Activated naive CD4-positive, alpha-beta T cell treated with anti-CD3 and anti-CD28 coated beads for 36 hours (primary cell): ENCODE measurements at places on chromosomes 3 and 15. TPM values are rescaled to one million over a fixed set of nuclear protein-coding genes. Genes with fewer than 3 reads are reported as not detected.
A peak's percentile ranks its signal among the peaks of the same experiment; 100 is the strongest.

GRCh38 chr3:59809016-59809415 lies 759.2 kb upstream of the CFAP20DC start:
- H3K36me3 ChIP-seq = peaks cover 5% of the 10 kb centered on the region
- H3K27ac ChIP-seq = no peak overlapping the region
- H3K4me3 ChIP-seq = no peak overlapping the region
- H3K27me3 ChIP-seq = no peaks in the 10 kb centered on the region

DNA sequence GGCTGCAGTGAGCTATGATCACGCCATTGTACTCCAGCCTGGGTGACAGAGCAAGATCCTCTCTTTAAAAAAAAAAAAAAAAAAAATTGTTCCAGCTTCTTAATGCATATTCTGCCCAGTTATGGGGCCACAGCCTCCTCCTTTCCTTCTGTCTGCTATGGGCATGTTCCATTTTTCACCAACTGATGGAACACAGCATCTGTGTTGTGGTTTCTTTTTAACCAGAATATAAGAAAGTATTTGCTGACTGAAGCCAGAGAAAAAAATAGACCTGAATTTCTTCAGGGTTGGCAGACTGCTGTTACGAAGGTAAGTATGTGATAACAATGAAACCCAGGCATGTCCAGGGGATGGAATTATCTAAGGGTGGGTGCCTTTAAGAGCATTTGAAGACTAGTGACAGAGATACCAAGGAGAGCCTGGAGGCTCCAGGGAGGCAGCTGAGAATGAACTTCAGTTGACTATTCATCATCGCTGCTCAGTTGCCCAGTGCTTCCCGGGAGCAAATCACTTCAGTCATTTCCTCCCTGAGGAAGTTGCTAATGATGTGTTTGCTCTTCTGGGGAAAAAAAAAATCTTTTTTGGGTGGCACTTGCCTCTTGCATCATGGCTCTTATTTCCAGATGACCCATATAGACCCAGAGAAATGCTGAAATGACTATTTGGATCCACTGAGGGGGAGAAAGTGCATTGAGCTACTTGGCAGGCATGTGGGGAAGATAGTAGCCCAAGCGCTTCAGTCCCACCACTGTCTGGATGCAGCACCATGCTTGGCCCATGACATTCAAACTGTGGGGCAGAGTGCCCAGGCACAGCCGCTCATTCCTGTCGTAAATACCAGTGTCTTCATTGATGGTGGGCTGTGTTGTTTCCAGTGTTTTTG lies 14.5 kb downstream of the NCBP2 start:
- no peaks in the 10 kb centered on the region for H3K27me3 ChIP-seq
- no peak overlapping the region for H3K4me3 ChIP-seq
- DNase-seq = no peak
- H3K27ac ChIP-seq = peak overlapping the region; percentile 44
- H3K36me3 ChIP-seq = peaks cover 10% of the 10 kb centered on the region
- peaks cover 3% of the 10 kb centered on the region for H3K4me1 ChIP-seq

DNA sequence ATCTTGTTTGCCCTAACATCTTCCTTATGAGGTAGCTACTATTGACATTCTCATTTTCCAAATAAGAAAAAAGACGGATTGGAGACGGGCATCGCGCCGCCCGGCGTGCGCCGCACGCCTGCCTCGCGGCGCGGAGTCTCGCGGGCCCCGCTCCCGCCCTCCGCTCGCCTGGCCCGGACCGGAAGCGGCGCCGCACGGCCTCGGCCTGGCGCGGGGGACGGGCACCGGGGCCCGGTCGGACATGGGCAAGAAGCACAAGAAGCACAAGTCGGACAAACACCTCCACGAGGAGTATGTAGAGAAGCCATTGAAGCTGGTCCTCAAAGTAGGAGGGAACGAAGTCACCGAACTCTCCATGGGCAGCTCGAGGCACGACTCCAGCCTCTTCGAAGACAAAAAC lies 112.0 kb downstream of the IL12A start:
- no peak overlapping the region for H3K4me3 ChIP-seq
- peaks cover 15% of the 10 kb centered on the region for H3K27me3 ChIP-seq
- H3K36me3 ChIP-seq = no peaks in the 10 kb centered on the region

GRCh38 chr3:128464188-128464587 lies 2.5 kb downstream of the DNAJB8 start:
- no peak overlapping the region for H3K27ac ChIP-seq
- H3K4me1 ChIP-seq = peaks cover 6% of the 10 kb centered on the region
- DNase-seq = no peak
- no peak overlapping the region for H3K4me3 ChIP-seq

Gene PATL2
- 6.3 TPM for total RNA-seq

Gene IL17RE
- 0.25 TPM for total RNA-seq

Gene CCDC39
- total RNA-seq = not detected

Gene CRTC3
- 42.7 TPM for total RNA-seq

Gene CELSR3
- total RNA-seq = 5.1 TPM
